ENCODE measurements at places on chromosomes 7 and 10.

DNA sequence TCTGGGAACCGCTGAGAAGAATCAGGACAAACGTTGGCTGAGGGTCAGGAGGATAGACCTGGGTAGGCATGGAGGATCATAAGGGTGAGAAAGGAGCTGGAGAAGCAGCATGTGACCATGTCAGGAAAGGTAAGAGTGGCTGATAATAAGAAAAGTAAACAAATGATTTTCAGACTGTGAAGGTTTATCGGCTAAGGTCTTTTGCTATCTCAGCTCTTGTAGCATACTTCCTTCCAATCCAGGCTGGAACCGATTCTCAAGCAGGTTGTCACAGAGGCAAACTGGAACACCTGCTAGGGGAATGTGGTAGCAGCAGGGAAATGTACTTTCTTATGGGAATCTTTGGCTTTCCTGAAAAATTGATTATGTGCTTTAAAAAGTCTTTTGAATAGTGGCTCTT is 74.7 kb downstream of the TMEM168 start:
- DNase-seq: no peak

- DNase-seq: no peak
Observed at GRCh38 chr10:131743190-131744151, 157.3 kb upstream of the PPP2R2D start.

- DNase-seq: no peak
Observed at GRCh38 chr7:152173372-152174070, 148.0 kb downstream of the GALNT11 start.

DNA sequence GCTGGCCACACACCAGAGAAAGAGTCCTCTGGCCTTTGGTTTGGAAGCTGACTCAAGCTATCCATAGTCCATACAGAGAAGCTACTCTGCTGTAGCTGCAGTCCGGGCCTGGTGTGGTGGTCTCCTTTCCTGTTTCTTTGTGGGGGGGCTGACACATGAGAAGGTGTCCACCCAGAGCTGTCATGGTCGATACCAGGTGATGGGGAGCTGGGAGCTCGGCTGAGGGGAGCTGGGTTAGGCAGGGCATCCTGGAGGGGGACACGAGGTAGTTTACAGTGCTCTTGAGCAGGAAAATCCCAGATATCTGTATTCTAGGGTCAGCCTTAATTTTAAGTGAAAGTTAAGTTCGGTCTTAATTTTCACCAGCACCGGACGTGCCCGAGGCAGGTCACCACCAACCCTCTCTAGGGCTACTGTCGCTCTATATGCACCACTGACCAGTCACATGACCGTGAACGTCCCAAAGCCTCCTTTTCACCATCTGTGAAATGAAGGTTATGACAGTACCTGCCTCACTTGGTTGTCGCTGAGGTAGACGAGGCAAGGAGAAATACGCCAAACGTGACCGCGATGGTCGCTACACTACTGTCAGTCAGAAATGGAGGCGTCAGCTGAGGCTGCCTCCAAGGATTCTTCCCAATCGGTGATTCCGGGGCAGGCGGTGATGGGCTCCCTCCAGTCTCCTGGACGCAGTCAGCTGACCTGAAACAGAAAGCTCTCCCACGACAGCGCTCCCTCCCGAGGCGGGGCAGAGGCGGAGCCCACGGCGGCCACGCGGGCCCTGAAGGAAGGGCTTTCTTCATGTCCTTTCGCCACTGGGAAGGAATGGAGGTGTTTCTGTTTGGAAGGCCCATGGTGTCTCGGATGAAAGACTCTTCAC is 69.4 kb upstream of the SHH start:
- no peak for DNase-seq

GRCh38 chr7:4726566-4726965 is 44.5 kb downstream of the FOXK1 start:
- no peak for DNase-seq

- DNase-seq: no peak
Observed at GRCh38 chr10:69885379-69886013, 83.8 kb downstream of the COL13A1 start.

- no peak for DNase-seq
Observed at GRCh38 chr7:68187532-68187931, 1190.9 kb downstream of the TYW1 start.

DNA sequence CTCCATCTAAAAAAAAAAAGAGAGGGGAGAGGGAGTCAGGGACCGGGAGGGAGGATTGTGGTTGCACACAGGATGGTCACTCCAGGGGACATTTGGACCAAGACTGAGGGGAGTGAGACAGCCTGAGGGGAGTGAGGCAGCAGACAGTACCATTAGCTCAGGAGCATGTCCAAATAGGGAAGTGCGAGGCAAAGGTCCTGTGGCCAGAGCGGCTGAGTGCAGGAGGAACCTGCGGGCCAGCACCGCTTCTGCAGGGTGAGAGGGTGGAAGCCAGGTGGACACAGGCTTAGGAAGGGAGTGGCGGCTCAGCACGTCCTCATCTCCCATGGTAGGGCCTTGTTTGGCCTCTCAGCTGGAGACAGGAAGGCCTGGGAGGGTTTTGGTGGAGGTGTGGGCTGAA is 48.9 kb upstream of the PFKFB3 start:
- no peak for DNase-seq

GRCh38 chr10:97509120-97509680 is 10.5 kb downstream of the UBTD1 start:
- DNase-seq: no peak

GRCh38 chr10:114629083-114629823 is 28.8 kb downstream of the ABLIM1 start:
- no peak for DNase-seq

DNA sequence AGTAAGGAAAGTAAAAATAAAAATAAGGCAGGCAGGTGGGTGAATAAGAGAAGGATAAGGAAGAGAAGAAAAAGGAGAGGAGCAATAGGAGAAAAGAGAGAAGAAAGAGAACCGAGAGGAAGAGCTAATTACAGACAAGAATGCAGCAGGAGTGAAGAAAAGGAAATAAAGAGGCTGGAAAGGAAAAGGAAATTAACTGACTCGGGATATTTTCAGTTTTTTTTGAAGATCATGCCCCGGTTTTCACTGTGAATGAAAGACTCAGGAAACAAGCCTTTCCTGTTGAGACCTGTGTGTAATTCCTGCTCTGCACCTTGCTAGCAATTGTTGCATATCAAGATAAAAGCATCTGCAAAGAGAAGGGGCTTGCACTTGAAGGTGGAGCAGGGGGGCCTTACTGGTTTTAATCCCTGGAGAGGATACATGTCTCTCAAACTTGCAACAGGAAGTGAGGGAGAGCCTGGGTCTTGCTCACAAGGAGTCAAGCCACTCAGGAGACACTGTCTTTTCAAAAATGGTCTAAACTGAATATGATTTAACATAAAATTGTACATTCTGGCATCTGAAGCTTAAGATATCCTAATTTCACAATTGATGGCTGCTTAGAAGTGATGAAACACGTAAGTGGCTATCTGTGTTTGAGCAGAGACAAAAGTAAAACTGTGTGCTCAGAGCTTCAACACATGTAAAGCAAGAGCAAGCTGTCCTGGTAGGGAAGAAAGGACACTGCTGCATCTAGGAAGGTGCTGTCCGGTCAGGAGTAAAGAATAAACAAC is 157.6 kb downstream of the FAM107B start:
- no peak for DNase-seq

GRCh38 chr7:37367010-37367409 is 81.7 kb downstream of the ELMO1 start:
- no peak for DNase-seq

GRCh38 chr10:13505052-13505680 is 23.6 kb downstream of the BEND7 start:
- no peak for DNase-seq

DNA sequence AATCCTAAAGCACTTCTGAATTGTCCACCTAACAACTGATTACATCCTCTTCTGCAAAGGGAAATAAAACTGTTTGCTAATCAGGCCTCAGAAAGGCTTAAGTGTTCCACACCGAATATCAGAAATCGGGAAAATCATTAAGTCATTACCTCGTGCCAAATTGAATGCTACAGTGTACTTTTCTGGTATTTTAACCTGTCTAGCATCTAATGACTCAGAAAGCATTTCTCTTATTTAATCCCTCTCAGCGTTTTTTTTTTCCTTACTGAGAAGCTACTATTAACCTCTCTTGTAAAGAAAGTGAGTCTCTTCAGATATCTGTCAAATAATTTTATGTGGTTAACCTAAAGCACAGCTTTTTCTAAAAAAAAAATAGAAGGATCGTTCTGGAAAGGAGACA is 28.6 kb downstream of the VIM start:
- DNase-seq: no peak

DNA sequence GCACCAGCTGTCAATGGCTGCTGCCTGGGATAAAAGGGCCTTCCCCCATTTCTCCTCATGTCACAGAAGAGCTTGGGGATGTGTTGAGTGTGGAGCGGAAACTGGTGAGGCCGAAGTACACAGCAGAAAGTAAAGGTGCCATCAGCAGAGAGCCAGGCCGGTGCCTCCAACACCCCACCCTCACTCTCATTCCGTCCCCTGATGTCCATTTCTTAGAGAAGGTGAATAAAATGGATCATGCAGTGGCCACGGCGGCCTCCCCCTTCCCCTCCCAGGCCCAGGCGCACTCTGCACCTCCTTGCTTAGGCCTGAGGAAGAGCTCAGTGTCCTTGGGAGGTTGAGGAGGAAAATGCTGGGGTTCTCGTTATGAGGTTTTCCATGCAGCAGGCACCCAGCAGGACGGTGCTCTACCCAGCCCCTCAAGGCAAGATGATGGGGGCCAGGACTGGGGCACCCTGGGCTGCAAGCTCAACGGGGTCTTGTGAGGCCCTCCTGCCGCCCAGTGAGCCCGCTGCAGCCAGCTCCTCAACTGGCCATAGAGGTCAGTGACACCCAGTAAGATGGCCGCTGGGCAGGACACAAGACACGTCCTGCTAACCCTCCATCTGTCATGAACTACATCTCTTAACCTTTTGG is 163.9 kb downstream of the ADARB2 start:
- DNase-seq: no peak

DNA sequence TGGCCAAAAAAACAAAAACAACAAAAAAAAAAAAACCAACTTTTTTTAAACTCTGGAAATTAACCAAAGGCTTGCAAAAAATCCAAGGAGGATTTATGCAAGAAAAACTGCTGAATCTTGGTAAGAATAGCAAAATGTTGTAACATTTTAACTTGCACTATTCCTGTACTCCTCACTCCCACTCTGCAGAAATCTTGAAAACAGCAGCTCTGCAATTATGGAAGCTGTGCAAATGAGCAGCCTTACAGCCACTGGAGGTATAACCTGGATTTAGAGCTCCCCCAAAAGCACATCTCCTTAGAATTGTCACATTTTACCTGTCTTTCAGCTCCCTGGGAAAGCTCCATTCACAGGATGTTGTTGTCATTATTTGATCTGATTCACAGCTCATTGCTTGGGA is 41.8 kb upstream of the LRGUK start:
- DNase-seq: no peak

- DNase-seq: no peak
Observed at GRCh38 chr7:108497082-108497725, 28.7 kb downstream of the PNPLA8 start.

- no peak for DNase-seq
Observed at GRCh38 chr7:107037717-107038603, 6.5 kb upstream of the PRKAR2B start.
